ENCODE measurements at places on chromosomes 12 and 14. TPM values are rescaled to one million over a fixed set of nuclear protein-coding genes. Genes with fewer than 3 reads are reported as not detected.
A peak's percentile ranks its signal among the peaks of the same experiment; 100 is the strongest.

PLEKHH1 gene
- total RNA-seq, result 3.4 TPM

DNA sequence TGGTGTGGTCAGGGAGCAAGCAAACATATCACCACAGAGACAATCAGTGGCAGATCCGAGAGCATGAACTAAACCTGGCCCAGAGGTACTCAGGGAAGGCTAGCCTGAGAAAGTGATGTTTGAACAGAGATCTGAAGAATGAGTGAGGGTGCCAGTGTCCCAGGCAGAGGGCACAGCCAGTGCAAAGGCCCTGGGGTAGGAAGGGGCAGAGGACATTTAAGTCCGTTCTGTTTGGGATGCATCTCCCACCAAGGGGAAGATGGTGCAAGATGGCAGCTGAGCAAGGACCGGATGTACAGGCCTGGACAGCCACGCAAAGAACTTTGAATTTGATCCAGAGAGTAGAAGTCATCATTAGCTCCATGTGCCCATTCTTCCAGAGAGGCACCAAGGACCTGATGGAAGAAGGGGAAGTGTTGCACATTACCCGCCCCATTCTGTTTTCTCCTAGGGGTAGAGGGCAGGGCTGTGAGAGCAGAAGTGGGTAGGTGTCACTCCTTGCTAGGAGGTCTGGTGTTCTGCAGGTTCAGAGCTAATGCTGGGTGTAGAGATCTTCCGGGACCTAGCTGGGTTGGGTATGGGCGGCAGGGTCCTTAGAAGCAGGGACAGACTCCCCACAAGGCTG is 3.9 kb downstream of the DTX1 start:
- DNase-seq, result no peak

MYH6 gene
- not detected for total RNA-seq

DNA sequence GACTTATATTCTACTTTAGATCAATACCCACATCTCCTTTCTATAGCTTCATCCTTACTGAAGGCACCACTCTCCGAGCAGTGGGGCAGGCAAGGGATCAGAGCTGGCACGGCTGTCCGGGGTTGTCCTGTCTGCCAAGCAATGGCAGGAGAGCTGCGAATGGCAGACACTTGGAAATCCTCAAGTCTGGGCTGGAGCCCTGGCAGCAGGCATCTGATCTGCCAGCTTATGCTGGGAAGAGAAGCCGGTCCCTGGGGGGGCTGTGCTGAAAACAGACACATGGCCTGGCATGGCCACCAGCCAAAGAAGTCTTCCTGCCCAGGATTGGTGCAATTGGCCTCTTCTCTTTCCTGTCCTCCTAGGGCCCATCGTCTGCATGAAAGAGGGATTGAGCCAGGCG is 280.2 kb upstream of the PWP1 start:
- no peak for DNase-seq

- DNase-seq, result no peak
Observed at GRCh38 chr12:119460876-119461275, 126.3 kb downstream of the CCDC60 start.

- no peak for DNase-seq
Observed at GRCh38 chr12:5494343-5494742, 62.4 kb downstream of the NTF3 start.

DNA sequence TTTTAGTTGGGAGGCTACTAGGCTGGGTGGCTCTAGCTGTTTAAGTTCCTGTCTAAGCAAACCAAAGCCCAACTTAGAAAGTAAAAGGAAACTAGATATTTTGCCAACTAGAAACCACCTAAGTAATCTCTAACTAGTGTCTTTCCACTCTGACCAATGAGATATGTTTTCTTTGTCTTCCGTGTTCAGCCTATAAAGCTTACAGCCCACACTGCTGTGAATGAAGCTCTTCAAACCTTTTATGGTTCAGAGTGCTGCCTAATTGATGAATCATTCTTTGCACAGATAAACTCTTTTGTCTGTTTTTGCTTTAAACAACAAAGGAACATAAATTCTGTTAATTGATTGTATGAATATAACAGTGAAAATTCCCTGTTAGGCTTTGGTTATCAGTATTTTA is 66.1 kb downstream of the FUT8 start:
- DNase-seq, result no peak

DNA sequence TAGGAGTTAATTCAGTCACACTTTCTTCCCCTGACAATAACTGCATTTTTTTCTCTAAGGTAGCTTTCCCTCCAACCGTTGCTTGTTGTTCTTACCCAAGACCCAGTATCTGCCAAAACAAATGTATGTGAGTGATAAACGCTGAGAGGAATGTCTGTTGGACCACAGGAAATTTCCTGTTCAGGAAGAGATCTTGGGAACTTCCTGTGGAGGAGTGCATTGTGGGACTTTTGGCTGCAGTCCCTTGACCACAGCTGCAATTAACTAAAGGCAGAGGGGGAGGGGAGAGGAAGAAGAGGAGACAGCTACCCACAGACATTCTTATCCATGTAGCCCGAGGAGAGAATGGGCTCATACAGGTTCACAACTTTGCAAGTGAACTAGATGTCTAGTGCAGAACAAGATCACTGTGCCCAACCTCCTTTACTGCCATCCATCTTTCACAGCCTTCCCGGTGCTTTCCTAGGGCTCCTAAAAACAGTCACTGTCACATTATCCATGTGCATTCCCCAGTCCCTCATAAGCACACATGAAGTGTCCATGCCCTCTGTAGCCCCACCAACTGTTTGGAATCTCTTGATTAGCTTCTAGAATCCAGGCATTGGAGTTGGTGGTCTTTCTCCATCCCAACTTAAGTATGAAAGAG is 149.5 kb downstream of the ETV6 start:
- DNase-seq, result no peak

- DNase-seq, result no peak
Observed at GRCh38 chr12:73867147-73867546, 670.5 kb upstream of the ATXN7L3B start.

LTBP2 gene
- total RNA-seq, result 103 TPM

TSPAN19 gene
- total RNA-seq, result 3.4 TPM

DNA sequence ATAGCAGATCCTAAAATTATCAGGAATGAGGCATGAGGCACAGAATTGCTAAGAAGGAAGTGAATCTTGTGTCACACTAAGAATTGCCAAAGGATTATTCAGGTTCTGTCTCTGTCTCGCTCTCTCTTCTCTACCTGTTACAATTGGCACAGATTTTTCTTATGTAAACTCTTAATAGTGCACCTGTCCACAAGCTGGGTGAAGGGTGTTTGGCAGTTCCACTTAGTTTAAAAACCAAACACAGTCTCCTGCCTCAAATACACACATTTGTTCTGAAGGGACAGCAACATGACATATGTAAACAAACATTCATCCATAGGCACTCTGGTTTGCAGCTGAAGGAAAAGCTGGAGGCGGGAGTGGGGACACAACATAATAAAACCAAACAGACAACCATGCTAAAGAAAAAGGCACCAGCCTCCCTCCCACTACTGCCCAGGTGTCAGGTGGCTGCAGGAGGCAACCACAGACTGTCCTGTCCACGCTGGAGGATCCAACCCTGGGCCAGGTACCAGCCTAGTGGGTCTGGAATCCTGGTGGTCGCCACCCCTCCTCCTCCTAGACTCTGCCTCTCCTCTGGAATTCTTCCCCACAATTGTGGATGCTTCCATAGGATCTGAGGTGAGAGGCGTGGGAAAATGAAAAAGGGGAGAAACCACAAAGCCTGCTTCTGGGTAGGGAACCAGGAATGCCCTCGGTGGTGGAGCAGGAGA is 81.2 kb downstream of the TMEM260 start:
- DNase-seq, result no peak

DNA sequence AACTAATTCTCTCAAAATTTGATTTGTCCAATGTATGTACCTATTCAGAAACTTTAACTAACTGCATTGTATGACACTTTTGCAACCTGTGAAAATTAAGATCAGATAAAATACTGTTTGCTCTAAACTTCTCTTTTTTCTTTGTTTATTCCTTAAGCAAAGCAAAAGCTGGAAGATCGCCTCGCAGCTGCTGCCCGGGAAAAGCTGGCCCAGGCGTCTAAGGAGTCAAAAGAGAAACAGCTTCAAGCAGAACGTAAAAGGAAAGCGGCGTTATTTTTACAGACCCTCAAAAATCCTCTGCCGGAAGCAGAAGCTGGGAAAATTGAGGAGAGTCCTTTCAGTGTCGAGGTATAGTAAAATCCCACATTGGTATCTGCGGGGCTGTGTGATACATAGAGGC is 55.1 kb downstream of the SFSWAP start:
- no peak for DNase-seq

- no peak for DNase-seq
Observed at GRCh38 chr12:107288414-107289127, 195.2 kb upstream of the CRY1 start.

CD163 gene
- 67.7 TPM for total RNA-seq

CNTN1 gene
- total RNA-seq, result 88.6 TPM

SRRM4 gene
- 0.96 TPM for total RNA-seq

PKP2 gene
- total RNA-seq, result 45.7 TPM

- no peak for DNase-seq
Observed at GRCh38 chr12:54021432-54022013, 6.7 kb upstream of the HOXC6 start.

- no peak for DNase-seq
Observed at GRCh38 chr12:51851413-51852124, 3.1 kb upstream of the FIGNL2 start.

GRCh38 chr14:48643241-48643640 is 942.9 kb downstream of the RPS29 start:
- no peak for DNase-seq

GRCh38 chr12:116236976-116237375 is 40.5 kb downstream of the MED13L start:
- DNase-seq, result no peak

DNA sequence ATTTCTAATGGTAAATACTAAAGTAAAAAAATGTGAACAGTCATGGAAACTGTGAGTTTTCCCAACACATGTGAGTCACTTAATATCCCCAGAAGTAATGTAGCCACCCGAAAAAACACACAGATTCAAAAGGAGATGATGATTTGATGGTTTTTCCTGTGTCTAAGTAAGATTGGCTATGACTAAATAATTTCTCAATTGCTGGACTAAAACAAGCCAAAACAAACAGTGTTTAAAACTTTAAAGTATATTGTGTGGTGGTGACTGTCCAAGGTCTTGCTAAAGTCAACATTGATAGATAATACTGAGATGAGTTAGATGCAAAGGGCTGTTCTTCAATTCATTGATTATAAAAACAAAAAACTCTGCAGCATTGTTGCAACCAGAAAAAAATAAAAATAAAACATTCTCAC is 89.6 kb upstream of the SOX5 start:
- peak; percentile 27 for DNase-seq

CD63 gene
- 1,689 TPM for total RNA-seq

MYO1H gene
- total RNA-seq, result 9.6 TPM

GRCh38 chr12:108633081-108633533 is 587 bp downstream of the SELPLG start:
- no peak for DNase-seq

GRCh38 chr14:35687335-35687939 is 121.7 kb downstream of the RALGAPA1 start:
- DNase-seq, result peak; percentile 23

SERPINA3 gene
- total RNA-seq, result 13.2 TPM

DLK1 gene
- 592 TPM for total RNA-seq

- DNase-seq, result no peak
Observed at GRCh38 chr12:61161961-61162360, 1098.2 kb upstream of the USP15 start.
